ENCODE measurements at places on chromosomes 1 and 21.

DNA sequence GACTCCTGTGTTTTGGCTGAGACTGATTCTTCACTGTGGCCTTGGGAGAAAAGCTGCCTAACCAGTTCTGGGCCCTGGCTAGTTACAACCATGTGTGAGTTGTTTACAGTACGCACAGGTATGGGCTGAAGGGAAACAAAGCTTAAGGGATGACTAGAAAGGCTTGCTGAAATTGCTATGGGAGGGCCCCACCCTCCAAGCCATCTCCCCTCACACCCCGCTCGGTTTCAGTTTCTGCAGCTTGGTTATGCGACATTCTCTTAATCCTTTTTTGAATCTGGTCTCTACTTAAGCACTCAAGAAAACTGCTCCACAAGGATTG, 43.1 kb downstream of the PBX1 start:
- no peak for DNase-seq

- DNase-seq = no peak
These were observed 46.2 kb upstream of the PAPPA2 start for GRCh38 chr1:176416777-176417176.

GRCh38 chr1:47280142-47280541, 33.8 kb downstream of the STIL start:
- DNase-seq = peak; percentile 1

GRCh38 chr21:42695697-42696380, 42.4 kb downstream of the PDE9A start:
- DNase-seq = no peak
